ENCODE measurements at places on chromosomes 13 and 19.
A peak's percentile ranks its signal among the peaks of the same experiment; 100 is the strongest.

- no peak for DNase-seq
Observed at GRCh38 chr13:113098162-113098732, 7.3 kb upstream of the F7 start.

DNA sequence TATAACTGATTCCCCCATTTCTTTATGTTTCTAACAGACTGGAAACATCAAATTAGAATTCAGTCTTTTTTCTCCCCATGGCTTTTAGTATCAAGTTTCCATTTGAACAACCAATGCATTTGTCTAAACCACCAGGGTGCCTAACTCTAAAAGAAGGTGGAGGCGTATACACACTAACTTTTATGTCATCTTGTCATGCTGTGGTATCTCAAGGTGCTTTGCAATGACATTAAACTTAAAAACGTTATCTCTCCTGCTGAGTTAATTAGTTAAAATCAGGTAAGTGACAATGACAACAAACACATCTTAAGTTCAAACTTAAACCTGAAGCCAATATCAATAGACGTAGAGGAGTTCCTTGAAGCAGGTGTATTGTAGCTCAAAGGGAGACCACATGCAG lies 1001.7 kb downstream of the PCDH17 start:
- no peak for DNase-seq

DNA sequence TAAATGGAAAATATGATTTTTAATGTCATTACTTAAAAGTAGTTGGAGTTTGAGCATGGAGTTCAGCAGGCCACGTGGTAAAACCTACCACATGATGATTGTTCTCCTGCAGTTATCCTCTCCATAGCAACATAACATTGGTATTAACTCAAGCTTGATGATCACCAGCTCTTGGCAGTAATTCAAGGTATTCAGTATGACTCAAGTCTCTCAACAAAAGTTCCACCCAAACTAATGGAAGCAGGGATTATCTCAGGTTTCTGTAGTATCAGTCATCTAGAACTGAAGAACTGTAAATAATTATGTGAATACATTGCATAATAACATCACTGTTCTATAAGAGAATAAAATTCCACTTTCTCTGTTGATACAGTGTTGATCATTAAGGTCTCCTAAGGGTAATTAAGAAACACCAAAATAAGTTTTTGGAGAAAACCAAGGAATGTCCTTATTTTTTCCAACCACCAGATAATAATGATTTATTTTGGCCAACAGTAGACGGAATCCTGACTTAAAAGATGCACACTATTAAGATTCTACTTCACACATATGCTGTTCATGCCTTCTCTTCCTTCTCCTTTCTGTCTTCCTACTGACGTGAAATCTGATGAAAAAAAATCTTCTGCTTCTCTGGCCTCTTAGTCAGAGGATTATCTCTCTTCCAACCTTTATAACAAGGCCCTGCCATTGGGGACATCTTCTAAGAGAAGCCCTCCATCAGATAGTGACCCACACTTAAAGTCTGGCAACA lies 1092.3 kb downstream of the EFNB2 start:
- no peak for DNase-seq

GRCh38 chr19:1081301-1082164 lies 13.6 kb downstream of the POLR2E start:
- no peak for DNase-seq

- peak; percentile 83 for DNase-seq
Observed at GRCh38 chr19:49145573-49146407, 9.4 kb downstream of the HRC start.

GRCh38 chr13:29892151-29892550 lies 41.7 kb upstream of the UBL3 start:
- no peak for DNase-seq

- no peak for DNase-seq
Observed at GRCh38 chr13:87130423-87130822, 540.7 kb upstream of the SLITRK5 start.

- no peak for DNase-seq
Observed at GRCh38 chr13:30045916-30046704, 195.7 kb upstream of the UBL3 start.

DNA sequence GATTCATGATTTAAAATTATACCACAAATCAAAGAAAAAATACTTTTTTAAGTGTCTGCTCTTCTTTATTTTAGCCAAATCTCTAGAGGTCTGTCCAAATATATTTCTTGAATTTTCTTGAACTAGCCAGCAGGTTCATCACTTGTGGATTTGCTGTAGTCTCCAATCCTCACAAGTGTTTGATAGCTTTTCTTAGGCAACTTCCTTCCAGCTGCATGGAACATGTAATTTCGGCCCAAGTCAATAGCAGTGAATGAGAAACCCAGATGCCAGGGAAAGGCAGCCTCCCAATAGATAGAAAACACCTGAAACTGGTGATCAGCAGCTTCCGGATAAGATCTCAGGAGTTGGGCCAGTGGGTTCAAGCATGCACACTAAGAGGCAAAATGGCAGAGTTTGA lies 15.6 kb upstream of the RNASEH2B start:
- DNase-seq = no peak

DNA sequence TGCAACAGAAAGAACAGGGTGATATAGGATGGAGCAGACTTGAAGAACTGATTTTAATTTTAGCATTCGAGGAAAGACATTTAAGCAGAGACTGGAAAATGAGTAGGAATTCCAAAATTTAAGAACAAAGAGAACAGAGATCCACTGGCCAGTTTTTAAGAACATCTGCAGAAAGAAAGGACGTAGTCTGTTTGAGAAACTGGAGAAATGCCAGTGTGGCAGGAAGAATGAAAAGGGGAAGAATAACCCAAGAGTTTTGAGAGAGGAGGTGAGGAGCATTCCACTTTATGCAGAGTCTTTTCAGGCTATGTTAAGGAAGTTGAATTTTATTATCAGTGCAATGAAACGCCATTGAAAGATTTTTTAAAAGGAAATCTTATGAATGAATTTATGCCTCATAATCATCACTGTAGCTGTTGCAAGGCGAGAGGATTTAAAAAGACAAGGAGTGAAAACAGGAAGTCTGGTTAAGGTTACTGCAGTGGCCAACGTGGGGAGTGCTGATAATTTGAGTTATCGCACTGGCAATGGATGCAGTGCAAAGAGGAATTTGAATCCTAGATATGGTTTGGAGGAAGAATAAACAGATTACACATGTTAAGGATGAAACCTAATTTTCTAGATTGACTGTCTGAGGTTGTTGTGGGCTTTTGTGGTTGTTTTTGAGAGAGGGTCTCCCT lies 253.8 kb downstream of the DACH1 start:
- DNase-seq = no peak

- DNase-seq = peak; percentile 87
Observed at GRCh38 chr13:51070005-51070649, 40.9 kb downstream of the C13orf42 start.

- DNase-seq = no peak
Observed at GRCh38 chr19:11127905-11128304, 27.7 kb downstream of the SPC24 start.

GRCh38 chr19:15897738-15898276 lies at the start of gene CYP4F2:
Gene CYP4F2, minus strand, starts transcription at chr19:15898074. Its CDS starts 463 bp downstream, at chr19:15897611.
- DNase-seq = no peak

DNA sequence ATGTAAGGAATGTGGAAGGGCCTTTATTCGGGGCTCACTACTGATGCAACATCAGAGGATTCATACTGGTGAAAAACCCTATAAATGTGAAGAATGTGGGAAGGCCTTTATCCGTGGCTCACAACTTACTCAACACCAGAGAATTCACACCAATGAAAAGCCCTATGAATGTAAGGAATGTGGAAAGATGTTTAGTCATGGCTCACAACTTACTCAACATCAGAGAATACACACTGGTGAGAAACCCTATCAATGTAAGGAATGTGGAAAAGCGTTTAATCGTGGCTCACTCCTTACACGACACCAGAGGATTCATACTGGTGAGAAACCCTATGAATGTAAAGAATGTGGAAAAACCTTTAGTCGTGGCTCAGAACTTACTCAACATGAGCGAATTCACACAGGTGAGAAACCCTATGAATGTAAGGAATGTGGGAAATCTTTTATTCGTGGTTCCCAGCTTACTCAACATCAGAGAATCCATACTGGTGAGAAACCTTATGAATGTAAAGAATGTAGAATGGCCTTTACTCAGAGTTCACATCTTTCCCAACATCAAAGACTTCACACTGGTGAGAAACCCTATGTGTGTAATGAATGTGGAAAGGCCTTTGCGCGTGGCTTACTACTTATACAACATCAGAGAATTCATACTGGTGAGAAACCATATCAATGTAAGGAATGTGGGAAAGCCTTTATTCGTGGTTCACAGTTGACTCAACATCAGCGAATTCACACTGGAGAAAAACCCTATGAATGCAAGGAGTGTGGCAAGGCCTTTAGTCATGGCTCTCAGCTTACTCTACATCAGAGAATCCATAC lies 44.3 kb downstream of the ZNF585A start:
- DNase-seq = no peak

GRCh38 chr19:30064771-30065494 lies 122.9 kb downstream of the URI1 start:
- DNase-seq = no peak

- no peak for DNase-seq
Observed at GRCh38 chr19:50562329-50562728, 5.9 kb downstream of the LRRC4B start.

- DNase-seq = peak; percentile 87
Observed at GRCh38 chr19:18519962-18520847, 1.7 kb downstream of the ELL start.

GRCh38 chr19:48190288-48190884 lies 19.9 kb downstream of the ZSWIM9 start:
- peak; percentile 29 for DNase-seq
